Stimulated activated CD4-positive, alpha-beta T cell treated with anti-CD3 and anti-CD28 coated beads, Interleukin-15, amount 100 ng/mL, for 1 hour (primary cell): ENCODE measurements at places on chromosomes 1 and 21.

- no peak for DNase-seq
Measured at GRCh38 chr21:45278156-45278911, 9.4 kb downstream of the POFUT2 start.

DNA sequence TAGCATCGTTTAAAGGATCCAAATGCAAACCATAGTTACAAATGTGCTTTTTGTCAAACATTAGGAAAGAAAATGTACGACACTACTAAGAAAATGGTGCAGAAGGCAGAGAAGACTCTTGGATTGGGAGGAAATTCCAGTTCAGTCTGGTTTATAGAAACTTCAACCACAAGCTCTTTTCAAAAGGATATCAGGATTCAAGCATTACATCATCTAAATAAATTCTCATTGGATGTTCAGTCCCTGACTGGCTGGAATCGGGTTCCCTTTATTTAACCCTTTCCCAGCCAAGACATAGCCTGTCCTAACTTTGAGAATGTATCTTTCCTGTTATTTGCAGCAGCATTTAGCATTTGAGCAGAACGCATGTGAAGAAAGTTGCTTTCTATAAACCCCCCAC is 184.6 kb downstream of the LMO4 start:
- DNase-seq, result no peak

DNA sequence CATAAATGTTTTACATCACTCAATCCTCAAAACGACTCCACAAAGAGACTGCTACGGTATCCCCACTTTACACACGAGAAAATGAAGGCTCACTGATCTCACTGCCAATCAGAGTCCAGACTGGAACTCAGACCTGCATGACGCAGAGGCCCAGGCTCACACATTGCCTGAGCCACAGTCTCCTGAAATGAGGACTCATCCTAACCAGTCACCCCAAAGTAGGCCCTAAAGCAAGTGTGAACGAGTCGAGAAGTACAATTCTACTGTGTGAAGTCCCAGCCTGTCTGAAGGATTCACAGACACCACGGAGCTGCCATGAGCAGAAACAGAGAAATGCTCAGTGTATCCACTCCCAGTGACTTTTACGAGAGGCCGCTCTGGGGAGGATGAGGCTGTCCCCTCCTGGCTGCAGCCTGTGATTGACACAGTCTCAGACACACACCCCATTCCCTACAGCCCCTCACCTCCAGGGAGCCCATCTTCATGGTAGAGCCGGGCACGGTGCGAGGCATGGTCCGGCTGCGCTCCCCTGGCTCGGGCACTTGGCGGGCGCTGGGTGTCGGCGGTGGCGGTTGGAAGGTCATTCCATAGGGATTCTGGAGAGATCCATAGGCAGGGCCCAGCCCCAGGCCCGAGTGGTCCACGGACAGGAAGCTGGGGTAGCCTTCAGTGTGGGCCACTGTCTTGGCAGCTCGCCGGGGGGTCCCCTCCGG is 26.7 kb upstream of the COL16A1 start:
- no peak for DNase-seq

DNA sequence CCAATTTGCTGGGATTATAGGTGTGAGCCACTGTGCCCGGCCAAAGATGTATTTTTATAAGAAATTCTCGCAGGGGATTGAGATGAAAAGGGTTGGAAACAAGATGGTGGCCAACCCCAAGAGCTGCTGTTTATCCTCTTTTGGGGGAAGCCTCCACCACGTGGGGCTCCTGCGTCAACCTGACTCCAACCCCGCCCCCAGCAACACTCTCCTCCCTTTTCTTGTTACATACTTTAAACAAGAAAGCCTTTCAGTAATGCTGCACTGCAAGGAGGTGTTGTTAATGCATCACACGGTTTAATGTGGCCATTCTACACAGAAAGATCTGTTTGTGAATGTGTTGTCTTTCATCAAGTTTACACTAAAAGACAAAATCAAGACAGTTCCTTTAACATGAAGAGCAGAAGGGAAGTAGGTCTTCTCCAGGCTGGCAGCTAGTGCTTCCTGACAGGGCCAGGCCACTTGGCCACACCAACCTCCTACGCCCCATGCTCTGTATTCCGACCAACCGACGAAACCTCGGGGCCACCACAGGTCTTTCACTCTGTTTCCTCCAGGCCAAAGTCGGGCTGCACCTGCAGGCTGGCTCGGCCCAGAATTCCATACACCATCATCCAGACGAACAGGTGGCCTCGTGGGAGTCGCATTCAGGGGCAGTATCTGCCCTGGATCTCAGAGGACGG is 25.9 kb downstream of the C2CD2 start:
- DNase-seq, result no peak

GRCh38 chr1:151237678-151238466 is 16.7 kb upstream of the PSMD4 start:
- DNase-seq, result no peak

- no peak for DNase-seq
Measured at GRCh38 chr1:44521378-44522080, 116.5 kb downstream of the RNF220 start.
